ENCODE measurements at places on chromosomes 11 and 22.
A peak's percentile ranks its signal among the peaks of the same experiment; 100 is the strongest.

GRCh38 chr11:66653123-66653522 is 14.6 kb downstream of the RBM4 start:
- DNase-seq = no peak

DNA sequence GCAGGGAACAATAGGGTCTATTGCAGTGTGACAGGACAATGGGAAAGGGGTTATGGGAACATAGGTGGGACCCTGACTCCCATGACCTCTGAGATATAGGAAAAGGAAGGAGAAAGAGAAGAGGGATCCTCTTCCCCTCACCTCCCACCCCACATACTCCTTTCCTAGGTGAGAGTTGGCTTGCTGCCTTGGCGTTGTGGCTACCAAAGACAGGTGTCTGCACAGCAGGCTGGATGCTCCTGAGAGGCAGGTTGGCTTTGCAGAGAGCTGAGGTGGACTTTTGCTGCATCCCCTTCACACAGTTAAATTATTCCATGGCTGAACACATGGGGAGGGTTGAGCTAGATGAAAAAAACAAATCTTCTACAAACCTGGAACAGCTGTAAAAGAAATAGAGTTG is 80.7 kb downstream of the SYT9 start:
- DNase-seq = no peak

GRCh38 chr11:134988495-134988894 is 576.5 kb upstream of the B3GAT1 start:
- DNase-seq = no peak

DNA sequence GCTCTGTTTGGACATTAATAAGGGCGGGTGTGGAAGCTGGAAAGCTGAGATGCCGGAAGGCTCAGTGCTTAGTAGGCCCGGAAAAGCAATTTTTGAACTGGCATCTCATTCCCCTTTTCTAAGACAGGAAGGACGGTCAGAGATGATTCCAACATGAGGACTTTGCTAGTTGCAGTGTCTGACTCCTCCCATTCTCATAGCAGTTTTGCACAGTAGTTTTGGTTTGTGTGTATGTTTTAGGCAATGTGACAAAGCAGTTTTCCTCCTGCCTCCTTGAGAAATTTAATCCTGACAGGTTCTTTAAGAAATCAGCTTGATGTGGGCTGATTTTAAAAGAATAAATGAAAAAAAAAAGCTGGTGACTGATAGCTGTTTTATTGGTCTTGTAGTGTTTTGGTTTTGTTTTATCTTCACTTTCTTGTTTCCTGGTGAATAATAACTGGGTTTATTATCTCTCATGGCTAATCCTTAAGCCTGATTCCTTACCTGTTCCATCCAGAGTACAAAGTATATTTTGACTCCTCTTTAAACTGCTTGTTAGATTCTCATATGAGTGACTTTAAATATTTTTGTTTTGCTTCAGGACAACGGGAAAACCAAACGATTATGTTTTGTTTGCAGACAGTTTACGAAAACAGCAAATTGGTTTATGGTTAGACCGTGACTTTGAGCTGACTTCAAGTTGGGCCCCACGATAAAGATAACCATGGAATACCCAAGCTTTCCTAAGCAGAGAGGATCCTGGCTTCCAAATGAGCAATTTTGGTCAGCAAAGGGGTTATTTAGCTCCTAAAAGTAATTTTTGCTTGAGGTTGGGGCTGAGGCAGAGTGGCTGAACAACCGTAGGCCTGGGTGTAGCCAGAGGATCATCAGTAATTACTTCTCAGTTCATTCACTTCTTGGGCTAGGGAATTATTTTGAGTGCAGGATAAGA is 3.4 kb downstream of the PTPRJ start:
- peak; percentile 62 for DNase-seq

GRCh38 chr11:104858882-104859775 is 39.1 kb downstream of the CASP12 start:
- DNase-seq = no peak

DNA sequence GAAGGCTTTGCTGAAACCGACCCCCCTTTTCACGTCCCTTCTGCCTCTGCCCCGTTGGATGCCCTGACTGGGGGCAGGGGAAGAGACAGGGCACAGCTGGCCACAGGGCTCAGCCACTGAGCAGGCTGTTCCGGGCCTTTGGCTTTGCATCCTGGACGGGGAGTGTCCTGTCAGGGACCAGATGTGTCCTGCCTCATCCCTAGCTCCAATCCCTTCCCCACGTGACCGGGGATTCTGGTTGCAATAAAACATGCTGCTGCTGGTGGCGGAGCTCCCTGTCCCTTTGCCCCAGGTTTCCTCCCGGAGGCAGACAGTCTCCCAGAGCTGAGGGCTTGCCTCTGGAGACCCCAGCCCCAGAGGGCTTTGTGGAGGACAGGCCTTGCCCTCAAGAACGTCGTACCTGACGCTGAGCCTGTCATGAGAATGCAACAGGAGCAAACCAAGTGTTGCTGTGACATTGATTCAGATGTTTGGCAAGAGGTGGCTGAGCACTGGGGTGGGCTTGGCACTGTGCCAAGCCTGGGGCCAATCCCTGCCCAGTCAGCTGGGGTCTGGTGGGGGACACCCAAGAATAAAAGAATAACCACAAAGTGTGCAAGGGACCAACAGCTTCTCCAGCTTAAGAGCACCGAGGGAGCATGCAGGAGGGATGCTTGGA is 7.3 kb downstream of the CDC42EP2 start:
- no peak for DNase-seq

Measured in activated CD4-positive, alpha-beta T cell treated with anti-CD3 and anti-CD28 coated beads, Interleukin-2, Interleukin-4, amounts not matched to agents 100 ng/mL and 50 ng/mL, durations not matched to agents 16 hours and 8 hours (primary cell).